ENCODE measurements at places on chromosomes 16 and 17. TPM values are rescaled to one million over a fixed set of nuclear protein-coding genes. Genes with fewer than 3 reads are reported as not detected.

GRCh38 chr17:63447471-63448009 is 1.4 kb upstream of the CYB561 start:
- no peaks in the 10 kb centered on the region for H3K27me3 ChIP-seq
- H3K36me3 ChIP-seq: no peaks in the 10 kb centered on the region
- no peak overlapping the region for H3K27ac ChIP-seq
- DNase-seq: no peak
- H3K4me1 ChIP-seq: no peaks in the 10 kb centered on the region

DNA sequence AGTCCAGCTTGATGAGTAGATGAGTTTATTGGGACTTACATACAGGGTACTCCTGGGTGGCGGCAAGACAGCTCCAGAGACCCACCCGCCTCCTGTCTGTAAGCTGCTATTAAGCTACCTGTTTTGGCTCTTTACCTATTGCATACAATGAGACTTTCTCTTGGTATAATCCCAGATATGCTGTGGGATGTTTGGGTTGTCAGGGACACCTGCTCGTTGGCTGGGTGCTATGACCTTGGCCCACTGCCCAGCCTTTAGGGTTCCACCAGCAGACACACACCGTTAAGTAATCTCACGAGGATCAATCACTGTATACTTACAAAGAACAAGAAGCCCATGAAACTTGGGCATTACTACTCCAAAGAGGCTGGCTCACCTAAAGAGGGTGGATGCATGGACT is 116.4 kb downstream of the NPIPB5 start:
- H3K36me3 ChIP-seq: no peaks in the 10 kb centered on the region
- H3K4me1 ChIP-seq: no peaks in the 10 kb centered on the region
- DNase-seq: no peak
- no peak overlapping the region for H3K4me3 ChIP-seq

GRCh38 chr16:10405386-10405939 is 19.6 kb downstream of the ATF7IP2 start:
- DNase-seq: no peak
- no peaks in the 10 kb centered on the region for H3K27me3 ChIP-seq
- H3K4me1 ChIP-seq: no peaks in the 10 kb centered on the region
- no peak overlapping the region for H3K27ac ChIP-seq

- no peak overlapping the region for H3K27ac ChIP-seq
- H3K4me1 ChIP-seq: no peaks in the 10 kb centered on the region
- no peak overlapping the region for H3K4me3 ChIP-seq
- no peaks in the 10 kb centered on the region for H3K36me3 ChIP-seq
- no peak for DNase-seq
- H3K27me3 ChIP-seq: peaks cover 29% of the 10 kb centered on the region
Measured at GRCh38 chr17:21679256-21680146, 12.8 kb upstream of the KCNJ18 start.

Gene SPN
- 0.96 TPM for total RNA-seq

Gene TBC1D3H
- not detected for total RNA-seq

DNA sequence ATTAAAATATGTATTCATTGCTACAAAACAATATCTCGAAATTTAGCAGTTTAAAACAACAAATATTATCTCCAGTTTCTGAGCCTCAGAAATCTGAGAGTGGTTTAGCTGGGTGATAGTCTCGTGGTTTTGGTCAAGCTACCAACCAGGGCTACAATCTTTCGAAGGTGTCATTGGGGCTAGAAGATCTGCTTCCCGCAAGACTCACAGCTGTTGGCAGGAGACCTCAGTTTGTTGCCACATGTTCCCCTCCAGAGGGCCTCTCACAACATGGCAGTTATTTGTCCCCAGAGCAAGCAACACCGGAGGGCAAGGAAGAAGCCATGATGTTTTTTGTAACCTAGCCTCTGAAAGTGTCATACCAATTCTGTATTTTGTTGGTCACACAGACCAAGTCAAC is 12.0 kb upstream of the BCAS3 start:
- no peaks in the 10 kb centered on the region for H3K4me1 ChIP-seq
- no peak for DNase-seq
- H3K27ac ChIP-seq: no peak overlapping the region
- no peaks in the 10 kb centered on the region for H3K27me3 ChIP-seq

- no peaks in the 10 kb centered on the region for H3K27me3 ChIP-seq
- H3K4me3 ChIP-seq: no peak overlapping the region
- peaks cover 23% of the 10 kb centered on the region for H3K4me1 ChIP-seq
- H3K27ac ChIP-seq: peak overlapping the region; percentile 14
- peak; percentile 68 for DNase-seq
- H3K36me3 ChIP-seq: no peaks in the 10 kb centered on the region
Measured at GRCh38 chr17:40932608-40933007, 4.8 kb downstream of the KRT23 start.

DNA sequence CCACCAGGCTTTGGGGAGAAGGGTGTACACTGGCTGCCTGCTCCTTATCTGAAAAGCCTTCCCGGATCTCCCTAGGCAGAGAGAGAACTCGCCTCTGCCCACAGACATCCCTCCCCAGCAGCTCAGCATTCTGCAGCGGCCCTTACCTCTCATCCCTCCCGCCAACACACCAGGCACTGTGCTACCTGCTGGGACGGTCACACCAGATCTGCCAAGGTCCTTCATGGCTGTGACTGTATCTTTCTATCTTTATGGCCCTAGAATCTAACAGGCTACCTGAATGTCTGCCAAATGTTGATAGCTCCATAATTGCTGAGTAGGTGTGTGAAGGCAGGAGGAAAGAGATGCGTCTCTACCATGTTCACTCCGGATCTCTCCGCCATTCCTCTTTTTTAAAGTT is 7.9 kb downstream of the TSNAXIP1 start:
- no peaks in the 10 kb centered on the region for H3K36me3 ChIP-seq
- H3K4me1 ChIP-seq: no peaks in the 10 kb centered on the region
- no peak overlapping the region for H3K4me3 ChIP-seq
- DNase-seq: no peak
